Right cardiac atrium (tissue), 5 donors: ENCODE measurements at places on chromosomes 4 and X. TPM values are rescaled to one million over a fixed set of nuclear protein-coding genes. Genes with fewer than 3 reads are reported as not detected.

- DNase-seq = no peak
Measured at GRCh38 chrX:68681443-68681941, 34.0 kb downstream of the STARD8 start.

GRCh38 chrX:155968791-155969190 lies 28.7 kb upstream of the IL9R start:
- no peak for DNase-seq

DNA sequence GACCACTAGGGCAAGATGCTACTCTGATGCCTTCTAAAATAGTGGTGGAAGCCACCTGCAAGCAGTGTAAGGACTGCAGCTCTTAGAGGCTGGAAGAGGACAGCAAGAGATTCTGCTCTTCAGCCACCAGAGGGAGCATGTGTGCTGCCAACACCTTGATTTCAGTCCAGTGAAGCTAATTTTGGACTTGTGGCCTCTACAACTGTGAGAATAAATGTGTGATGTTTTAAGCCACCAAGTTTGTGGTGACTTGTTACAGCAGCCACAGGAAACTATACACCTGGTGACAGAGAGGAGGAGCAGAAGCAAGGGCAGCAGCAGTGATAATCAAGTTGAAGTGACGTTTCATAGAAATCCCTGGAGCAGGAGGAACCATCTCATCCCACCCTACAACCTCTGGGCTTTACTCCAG lies 55.9 kb downstream of the FGFBP1 start:
- DNase-seq = no peak

- DNase-seq = no peak
Measured at GRCh38 chr4:60039908-60040307, 1160.2 kb upstream of the ADGRL3 start.

- DNase-seq = no peak
Measured at GRCh38 chr4:188109157-188109755, at the start of gene TRIML2. Gene TRIML2 (minus strand): TSS chr4:188109603. CDS start chr4:188105368, 4,235 bp downstream.

DNA sequence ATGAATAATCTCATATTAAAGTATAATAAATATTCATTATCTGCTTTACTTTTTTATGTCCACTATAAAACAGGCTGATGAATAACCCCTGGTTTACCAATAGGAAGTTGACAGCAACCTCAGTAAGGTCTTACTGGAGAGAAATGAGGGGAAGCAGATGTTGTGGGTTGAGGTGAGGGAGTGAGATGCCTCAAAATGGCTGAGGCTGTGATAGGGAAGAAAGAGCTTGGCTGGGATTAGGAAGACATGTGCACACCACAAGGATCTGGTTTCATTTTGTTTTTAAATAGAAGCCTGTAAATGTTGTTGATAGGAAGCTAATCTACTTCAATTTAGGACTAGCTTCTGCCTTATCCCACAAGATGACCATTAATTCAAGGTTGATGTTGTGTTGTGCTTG lies 14.4 kb upstream of the CYBB start:
- DNase-seq = no peak

- no peak for DNase-seq
Measured at GRCh38 chr4:41077628-41078027, 136.7 kb downstream of the APBB2 start.

DNA sequence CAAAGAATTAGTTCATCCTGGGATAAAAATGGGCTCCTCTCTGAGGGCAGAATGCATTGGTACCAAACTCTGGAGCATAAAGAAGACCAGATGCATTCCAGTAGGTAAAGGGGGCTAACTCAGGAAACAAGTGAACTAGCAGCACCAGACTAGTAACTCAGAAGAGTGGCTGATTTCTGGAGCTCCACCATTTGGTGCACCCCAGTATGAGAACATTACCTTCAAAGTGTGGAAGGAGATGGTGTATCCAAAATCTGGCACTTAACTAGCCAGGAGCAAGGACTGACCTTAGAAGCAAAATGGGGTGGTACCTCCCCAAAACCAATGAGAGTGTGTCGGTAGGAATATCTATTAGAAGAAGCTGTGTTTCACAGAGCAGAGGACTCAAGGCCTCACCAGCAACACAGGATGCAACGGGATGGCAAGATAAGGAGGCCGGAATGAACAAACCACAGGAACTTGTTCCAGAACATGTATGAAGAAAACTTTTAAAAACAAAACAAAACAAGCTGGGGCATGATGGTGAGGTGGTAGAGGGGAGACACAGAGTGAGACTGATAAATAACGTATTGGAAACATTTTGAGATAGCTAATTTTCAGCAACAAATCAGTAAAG lies 142.3 kb downstream of the INPP4B start:
- DNase-seq = no peak

- DNase-seq = no peak
Measured at GRCh38 chr4:109156356-109156755, 146.1 kb downstream of the COL25A1 start.

DNA sequence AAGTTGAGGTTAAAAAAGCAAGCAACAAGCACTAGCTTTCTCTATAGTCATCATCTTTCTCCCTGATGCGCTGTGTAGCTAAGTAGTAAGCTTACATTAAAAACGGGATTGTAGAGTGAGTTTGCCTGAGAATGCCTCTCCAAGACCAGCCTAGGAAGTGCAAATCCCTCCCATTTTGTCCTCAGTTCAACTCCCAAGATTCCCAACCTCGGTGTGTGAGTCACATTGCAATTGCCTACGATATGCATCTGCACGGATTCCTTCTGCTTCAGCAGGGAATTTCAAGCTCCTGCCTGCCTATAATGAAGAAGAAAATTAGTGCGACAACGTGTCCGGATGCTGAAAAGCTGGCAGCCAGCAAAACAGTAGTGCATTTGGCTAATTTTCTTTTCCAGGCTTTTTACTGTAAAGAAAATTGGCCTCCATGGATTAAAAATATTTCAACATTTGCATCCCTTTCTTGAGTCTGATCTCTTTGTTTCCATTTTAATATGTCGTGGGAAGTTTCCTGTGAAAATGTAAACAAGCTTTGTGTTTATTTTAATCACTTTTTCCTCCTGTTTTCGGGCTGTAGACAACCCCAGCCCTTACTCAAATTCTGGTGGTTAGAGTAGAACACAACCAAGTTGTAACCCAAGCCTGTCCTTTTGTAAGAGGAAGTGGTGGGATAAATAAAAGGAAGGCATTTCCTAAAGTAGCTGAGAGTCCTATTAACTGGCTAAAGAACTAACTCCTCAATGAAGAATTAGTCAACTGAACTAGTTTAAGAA lies 58.4 kb upstream of the TET2 start:
- no peak for DNase-seq

DNA sequence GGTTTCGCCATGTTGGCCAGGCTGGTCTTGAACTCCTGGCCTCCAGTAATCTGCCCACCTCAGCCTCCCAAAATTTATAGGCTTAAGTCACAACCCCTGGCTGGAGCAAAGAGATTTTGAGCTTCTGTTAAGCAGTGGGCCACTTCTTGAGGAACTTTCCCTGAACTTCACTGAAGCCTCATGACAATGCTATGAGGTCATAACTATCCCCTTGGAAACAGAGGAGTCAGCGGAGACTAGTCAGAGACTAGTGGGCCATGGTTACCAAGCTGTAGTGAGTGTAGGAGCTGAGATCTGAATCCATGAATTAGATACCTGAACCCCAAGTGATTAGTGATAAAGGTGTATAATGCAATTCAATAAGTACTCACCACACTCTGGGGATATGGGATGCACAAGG lies 145.1 kb upstream of the MSX1 start:
- no peak for DNase-seq

DNA sequence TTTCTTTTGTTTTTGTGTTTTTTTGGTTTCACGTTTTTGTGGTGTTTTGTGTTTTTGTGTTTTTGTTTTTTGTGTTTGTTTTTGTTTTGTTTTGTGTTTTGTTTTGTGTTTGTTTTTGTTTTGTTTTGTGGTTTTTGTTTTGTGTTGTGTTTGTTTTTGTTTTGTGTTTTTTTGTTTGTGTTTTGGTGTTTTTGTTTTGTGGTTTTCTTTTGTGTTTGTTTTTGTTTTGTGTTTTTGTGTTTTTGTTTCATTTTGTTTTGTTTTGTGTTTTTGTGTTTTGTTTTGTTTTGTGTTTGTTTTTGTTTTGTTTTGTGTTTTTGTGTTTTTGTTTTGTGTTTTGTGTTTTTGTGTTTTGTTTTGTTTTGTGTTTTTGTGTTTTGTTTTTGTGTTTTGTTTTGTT lies 20.9 kb downstream of the CSF2RA start:
- no peak for DNase-seq

- DNase-seq = no peak
Measured at GRCh38 chr4:31146366-31146765, 426.2 kb downstream of the PCDH7 start.

DNA sequence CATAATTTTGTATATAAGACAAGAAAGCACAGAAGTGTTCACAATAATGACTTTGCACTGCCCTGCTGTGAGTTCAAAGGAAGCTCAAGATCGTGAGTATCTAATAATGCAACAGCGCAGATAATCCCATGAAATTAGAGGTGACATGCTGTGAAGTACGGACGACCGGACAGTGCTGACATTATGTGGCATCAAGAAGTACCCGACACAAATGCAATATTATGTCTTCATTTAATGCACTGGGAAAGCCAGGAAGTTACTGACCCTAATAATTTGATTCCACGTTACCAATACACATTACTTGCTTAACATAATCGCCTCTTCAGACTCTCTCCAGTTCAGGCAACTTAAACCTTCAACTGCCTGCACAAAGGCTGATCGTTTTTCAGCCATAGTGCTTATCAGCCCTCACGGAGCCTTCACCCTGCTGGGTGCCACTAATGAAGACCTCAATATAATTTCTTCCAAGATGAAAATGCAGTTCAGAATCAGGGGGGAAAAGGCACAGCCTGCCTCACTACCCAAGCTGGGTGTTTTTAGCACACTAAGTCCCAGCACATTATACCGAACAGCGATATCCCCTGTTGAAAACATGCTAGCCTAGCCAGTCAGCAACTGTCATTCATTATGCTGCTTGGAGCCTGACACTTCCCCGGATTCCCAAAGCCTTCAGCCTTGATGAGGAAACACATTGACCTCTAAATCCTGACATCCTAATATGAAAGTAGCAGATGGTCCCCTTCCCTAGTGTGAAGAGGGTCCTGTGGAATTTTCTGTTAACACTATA lies 56.1 kb downstream of the SLC7A11 start:
- DNase-seq = peak; percentile 30

- DNase-seq = no peak
Measured at GRCh38 chr4:10747186-10747585, 62.6 kb upstream of the CLNK start.

The H2BW2 gene
- not detected for polyA plus RNA-seq

The F8A3 gene
- 0.09 TPM for polyA plus RNA-seq

DNA sequence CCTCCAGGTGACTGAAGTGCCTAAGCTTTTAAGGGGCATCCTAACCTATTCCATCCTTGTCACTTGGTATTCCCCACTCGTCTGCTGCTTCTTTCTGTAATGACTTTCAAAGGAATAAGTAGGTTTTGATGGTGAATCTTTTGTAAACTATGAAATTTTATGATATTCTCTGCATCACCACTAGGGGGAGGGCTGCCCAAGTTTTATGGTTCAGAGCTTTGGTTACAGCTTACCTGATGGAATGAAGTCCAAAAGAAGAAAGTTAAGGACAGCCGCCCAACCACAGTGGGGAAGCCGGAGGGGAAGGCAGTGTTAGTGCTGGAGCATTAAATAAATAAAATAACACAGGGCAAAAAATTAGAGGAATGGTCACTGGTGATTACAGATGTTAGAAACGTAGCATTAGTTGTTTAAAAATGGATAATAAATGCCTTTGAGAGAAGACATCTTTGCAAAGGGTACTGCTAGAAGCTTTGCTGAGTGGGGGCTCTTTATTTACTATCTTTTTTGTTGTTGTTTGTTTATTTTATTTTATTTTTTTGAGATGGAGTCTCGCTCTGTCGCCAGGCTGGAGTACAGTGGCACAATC lies 204.9 kb downstream of the GBA3 start:
- DNase-seq = no peak

- no peak for DNase-seq
Measured at GRCh38 chr4:74659576-74660411, 134.5 kb downstream of the BTC start.

DNA sequence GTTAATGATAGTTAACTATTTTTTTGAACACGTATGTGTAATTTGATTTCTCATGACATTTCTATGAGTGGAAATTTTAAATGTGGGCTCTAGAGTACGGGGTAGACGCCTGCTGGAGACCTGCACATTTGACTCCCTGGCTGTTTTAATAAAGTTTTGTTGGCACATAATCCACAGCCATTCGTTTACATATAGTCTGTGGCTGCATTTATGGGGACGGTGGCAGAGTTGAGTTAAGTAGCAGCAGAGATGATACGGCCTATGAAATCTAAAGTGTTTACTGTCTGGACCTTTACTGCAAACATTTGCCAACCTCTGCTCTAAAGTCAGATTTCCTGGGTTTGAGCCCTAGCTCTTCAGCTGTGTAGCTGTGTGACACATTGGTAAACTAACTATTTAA lies 118.8 kb downstream of the CHRNA9 start:
- DNase-seq = no peak

The SORCS2 gene
- 2.1 TPM for polyA plus RNA-seq

DNA sequence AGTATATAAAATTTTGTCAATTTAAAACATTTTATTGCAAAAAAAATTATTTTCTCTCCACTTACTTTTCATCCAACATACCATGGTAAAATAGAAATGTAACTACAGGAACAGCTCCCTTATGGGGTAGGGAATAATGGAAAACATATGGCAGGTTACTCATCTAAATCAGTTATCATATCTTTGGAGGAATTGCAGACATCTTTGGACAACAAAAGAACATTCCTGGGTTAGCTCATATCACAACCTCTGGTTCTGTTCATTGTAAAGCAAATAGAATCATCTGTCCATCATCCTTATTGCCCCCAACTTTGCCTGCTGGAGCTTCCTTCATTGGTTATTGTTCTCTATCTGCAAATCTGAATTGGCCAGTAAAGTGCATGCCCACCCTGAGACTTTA lies 387.5 kb upstream of the GRID2 start:
- no peak for DNase-seq

- no peak for DNase-seq
Measured at GRCh38 chr4:12286351-12286750, 857.7 kb upstream of the HS3ST1 start.

The WFS1 gene
- 53.3 TPM for polyA plus RNA-seq

- no peak for DNase-seq
Measured at GRCh38 chr4:28014469-28014868, 1153.8 kb downstream of the STIM2 start.

The RAB39B gene
- 0.63 TPM for polyA plus RNA-seq

- DNase-seq = no peak
Measured at GRCh38 chr4:53522334-53522733, 69.0 kb downstream of the LNX1 start.

DNA sequence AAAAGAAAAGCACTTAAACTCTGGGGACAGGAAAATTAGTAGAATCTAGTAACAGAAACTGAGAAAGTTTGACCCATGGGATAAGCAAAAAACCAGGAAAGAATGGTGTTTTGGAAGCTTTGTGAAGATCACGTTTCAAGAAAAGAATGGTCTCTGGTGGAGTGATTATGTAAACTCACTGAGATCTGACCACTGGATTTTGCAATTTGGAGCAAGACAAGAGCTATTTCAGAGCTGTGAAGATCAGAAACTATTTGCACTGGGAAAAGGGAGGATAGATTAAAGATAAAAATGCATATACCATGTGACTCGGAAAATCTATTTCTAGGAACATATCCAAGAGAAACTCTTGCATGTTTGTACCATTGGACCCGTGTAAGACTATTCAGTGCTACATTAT lies 4.3 kb downstream of the TMPRSS11D start:
- DNase-seq = no peak

The EVC2 gene
- polyA plus RNA-seq = 2.0 TPM
